SK-N-SH (cell line): ENCODE measurements at places on chromosomes 5 and 9.

DNA sequence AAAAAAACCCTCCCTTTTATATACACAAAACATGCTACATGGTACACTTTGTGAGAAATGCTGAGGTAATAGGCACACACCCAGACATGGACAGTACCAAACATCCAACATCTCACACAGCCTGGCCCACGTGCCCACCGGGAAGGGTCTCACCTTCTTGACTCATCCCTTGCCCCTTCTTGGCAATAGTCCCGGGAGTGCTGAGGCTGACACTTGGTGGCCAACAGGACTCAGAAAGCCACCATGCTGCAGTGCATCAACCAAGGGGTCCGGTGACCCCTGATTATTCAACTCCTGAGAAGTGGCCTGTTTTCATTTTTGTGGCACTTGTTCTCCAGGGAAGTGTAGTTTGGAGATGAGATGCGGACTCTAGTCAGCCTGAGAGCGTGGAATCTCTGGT lies 35.0 kb downstream of the ANGPTL2 start:
- no peak for DNase-seq

- DNase-seq: no peak
Measured at GRCh38 chr9:89340332-89340731, 22.0 kb downstream of the SECISBP2 start.

DNA sequence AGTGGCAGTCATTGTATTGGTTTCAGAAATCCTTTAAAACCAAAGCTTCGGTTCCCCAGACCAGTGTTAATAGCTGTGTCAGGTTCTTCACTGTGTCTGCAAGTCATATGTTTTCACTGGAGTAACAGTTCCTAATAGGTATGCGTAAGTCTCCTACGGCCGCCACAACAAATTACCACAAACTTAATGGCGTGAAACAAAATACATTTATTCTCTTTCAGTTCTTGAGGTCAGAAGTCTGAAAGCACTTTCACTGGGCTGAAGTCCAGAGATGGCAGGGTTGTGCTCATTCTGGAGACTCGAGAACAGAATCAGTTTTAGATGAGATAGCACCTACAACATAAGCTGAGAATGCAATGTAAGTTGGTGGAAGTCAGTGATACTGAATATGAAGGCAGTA lies 556.2 kb downstream of the TLE4 start:
- DNase-seq: no peak

DNA sequence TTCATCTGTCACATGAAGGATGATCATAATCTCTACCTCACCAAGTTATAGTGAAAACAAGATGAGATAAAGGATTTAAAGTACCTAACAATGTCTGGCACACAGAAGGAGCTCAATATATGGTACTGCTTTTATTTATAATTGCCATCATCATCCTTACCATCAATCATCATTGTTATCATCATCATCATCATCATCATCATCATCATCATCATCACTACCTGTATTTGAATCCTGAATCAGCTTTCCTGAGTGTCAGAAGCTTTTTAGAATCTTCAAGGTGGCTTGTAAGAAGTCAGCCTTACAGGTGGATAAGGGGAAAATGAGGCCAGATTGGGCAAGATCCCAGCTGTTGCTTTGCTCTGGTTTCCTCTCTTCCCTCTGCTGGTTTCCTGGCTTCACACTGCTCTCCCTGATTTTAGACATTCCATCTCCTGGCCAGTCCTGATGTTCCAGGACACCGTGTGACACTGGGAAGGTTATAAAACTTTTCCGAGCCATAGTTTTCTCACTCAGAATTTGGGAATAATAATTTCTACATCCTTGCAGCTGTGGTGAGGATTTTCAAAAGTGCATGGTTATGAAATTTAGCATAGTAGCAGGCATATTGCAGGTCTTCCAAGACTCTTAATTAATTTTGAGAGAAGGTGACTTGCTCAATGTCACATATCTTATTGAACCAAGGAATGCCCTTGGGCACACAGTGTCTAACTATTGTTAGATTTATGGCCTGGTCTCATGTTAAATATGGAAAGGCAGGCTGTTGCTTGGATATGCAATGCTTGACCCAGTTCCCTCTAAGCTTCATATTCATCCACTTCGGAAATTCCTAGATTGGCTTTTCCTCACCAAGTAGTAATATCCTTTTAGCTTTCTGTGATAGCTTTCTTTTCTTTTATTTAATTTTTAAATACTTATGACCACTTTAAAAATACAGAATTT lies 160.7 kb downstream of the TMEM38B start:
- DNase-seq: no peak

GRCh38 chr5:78056901-78057514 lies 237.5 kb downstream of the AP3B1 start:
- no peak for DNase-seq

- DNase-seq: no peak
Measured at GRCh38 chr9:84655447-84655846, 14.1 kb upstream of the NTRK2 start.

GRCh38 chr9:108119530-108120113 lies 630.1 kb upstream of the KLF4 start:
- no peak for DNase-seq

DNA sequence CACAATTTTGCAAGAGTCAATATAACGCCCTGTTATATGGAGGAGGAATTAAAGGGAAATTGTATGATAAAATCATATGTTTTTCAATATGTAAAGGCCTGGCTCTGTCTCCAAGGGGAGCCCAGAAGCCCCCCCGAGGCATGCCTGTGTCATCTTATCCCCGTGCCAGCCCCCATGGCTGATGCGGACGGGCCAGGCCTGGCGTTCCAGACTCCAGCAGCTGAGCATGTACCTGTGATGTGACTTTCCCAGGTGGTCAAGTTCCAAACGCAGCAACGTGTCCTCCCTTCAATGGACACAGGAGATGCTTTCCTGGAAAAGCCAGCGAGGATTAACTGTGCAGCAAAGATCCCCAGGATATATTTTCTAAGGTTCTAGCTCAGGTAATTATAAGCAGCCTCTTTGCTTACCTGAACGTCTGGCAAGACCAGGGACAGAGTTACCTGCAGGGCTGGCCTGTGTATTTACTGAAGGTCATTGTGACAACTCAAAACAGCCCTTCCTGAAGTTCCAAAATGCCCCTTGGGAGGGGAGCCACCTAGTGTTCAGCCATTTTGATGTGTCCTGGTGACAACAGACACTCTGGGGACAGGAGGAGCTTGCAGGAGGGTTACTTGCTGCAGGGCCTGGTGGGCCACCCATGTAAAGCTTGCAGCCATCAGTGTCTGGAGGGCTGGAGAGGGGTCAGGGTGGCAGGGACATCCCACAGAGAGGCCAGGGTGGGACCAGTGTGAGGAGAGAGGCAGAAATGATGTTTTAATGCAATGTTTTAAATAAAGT lies 53.3 kb upstream of the RNU6ATAC start:
- peak; percentile 37 for DNase-seq

DNA sequence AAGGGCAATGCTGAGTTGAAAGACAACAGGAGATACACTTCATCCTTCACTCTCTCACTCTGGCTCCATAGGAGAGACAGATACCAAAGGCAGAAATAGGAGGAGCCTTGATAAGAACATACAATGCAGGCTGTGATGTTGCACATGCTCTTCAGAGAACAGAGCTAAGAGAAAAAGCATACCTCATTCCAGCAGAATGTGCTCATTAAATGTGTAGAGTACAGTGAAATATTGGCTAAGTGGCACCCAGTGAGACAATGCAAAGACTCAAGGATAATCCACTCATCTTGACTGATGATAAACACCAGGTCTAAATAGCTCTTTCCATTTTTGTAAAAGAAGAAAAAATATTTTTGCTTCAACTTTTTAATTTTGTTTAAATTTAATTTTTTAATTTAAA lies 139.7 kb downstream of the OR2K2 start:
- DNase-seq: no peak

- DNase-seq: no peak
Measured at GRCh38 chr5:16774806-16775205, 158.0 kb upstream of the RETREG1 start.

GRCh38 chr5:113029614-113030013 lies 53.0 kb downstream of the DCP2 start:
- DNase-seq: no peak

DNA sequence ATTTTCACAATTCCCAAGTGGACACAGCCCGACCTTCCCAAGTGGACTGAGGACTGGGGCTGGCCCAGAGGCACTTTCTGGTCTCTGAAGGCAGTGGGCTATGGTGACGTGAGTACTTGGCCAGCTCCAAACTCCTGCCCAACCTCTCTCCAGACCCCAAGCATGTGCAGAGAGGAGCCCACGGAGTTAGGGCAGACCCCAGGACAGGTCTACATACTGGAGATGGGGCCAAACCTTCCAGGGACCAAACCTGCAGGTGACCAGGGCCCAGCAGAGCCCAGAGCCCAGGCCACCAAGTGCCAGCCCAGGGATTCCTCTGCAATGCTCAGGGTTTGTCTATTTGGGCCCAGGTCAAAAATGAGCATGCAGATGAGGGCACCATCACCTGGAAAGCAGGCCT lies 15.3 kb downstream of the BRD3 start:
- no peak for DNase-seq

GRCh38 chr5:100517301-100517974 lies 17.7 kb upstream of the FAM174A start:
- no peak for DNase-seq

DNA sequence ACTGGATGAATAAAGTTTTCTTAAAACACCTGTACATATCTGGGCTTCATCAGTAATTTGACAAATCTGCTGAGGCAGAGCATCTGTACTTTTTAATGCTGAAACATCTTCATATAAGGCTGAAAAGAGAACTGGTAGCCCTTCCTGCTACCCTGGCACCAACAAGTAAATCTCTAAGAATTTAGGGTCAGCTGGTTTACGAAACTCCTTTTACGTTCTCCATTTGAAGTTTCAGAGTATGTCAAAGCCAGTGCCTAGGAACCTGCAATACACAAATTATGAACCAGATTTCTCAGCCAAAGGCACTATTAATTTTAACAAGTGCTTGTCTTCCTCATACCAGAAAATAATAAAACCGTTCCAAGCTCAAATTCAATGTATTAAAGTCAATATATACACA lies 3.8 kb downstream of the ZFAND5 start:
- DNase-seq: no peak

GRCh38 chr5:92801911-92802310 lies 779.1 kb downstream of the NR2F1-AS1 start:
- no peak for DNase-seq

DNA sequence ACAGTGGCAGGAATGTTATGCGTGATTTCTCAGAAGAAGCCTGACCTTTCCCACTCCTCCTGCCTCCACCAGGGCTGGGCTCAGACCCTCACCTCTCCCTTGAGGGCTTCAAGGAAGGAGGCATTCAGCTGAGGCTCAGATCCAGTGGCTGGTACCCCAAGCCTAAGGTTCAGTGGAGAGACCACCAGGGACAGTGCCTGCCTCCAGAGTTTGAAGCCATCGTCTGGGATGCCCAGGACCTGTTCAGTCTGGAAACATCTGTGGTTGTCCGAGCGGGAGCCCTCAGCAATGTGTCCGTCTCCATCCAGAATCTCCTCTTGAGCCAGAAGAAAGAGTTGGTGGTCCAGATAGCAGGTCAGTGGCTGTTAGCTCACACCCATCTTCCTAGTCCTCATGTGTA lies 9.9 kb downstream of the BTNL9 start:
- no peak for DNase-seq

DNA sequence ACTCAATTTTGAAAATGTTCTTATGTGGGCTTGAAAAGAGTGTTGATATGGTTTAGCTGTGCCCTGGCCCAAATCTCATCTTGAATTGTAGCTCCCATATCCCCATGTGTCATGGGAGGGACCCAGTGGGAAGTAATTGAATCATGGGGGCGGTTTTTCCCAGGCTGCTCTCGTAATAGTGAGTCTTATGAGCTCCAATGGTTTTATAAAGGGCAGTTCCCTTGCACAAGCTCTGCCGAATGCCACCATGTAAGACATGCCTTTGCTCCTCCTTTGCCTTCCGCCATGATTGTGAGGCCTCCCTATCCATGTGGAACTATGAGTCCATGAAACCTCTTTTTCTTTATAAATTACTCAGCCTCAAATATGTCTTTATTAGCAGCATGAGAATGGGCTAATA lies 71.0 kb downstream of the USP20 start:
- no peak for DNase-seq

- DNase-seq: no peak
Measured at GRCh38 chr9:6944896-6945295, 187.1 kb downstream of the KDM4C start.

- DNase-seq: no peak
Measured at GRCh38 chr9:136937186-136938001, 7.1 kb downstream of the FBXW5 start.

DNA sequence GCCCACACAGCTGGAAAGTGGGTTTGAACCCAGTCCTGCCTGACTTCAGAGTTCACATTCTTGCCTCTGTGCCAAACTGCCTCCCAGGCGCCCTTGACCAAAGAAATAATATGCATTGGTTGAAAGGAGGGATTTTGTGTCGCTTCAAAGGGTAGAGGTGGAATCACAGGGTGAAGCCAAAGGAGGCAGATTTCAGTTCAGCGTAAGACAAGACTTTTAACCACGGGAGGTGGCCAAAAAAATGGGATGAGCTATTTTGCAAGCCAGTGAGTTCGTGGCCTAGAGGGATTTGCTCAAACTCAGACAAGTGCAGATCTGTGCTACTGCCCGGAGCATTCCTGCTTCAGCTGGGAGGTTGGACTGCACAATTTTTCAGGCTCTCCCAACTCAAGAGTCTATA lies 57.6 kb upstream of the RANBP3L start:
- DNase-seq: no peak

DNA sequence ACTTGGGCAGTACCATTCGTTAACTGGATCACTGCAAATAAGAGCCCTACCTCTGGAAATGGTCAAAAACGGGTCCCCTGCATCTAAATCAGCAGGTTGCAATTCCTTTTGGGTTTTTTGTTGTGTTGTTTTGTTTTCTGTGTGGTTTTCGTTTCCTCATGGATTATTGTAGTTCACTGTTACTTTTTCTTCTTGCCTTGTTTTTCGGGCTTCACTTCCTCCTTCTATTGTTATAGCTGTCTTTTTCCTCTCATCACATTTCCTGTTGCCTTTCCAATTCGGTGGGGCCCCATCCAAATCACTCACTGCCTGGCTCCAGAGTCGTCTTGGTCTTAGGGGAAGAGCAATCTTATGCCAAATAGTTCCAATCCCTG lies 8.7 kb upstream of the SSBP2 start:
- no peak for DNase-seq

DNA sequence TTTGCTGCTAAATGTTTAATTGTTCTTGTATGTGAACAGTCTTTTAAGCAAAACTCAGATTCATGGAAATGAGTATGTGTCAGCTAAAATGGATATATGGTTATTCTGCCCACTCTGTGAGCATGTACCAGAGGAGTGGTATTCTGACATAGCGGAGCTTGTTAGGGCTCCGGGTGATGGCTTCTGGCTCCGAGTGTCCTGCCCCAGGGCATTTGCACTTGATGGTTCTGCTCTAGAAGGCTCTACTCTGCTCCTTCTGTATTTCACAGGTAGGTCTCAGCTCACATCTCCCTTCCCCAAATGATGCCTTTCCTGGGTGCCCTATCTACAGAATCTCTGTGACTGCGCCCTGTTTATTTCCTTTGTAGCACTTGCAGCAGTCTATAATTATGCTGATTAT lies 113.3 kb downstream of the ARHGAP26 start:
- DNase-seq: no peak

GRCh38 chr5:72478276-72478675 lies 28.9 kb downstream of the ZNF366 start:
- no peak for DNase-seq

GRCh38 chr5:58491216-58491892 lies at the start of gene GAPT:
GAPT (plus strand) TSS chr5:58491435; CDS start chr5:58494537, 3,102 bp downstream.
- no peak for DNase-seq

GRCh38 chr9:125262294-125262991 lies 817 bp downstream of the GAPVD1 start:
- no peak for DNase-seq
